ENCODE measurements at places on chromosomes 11 and 22.

DNA sequence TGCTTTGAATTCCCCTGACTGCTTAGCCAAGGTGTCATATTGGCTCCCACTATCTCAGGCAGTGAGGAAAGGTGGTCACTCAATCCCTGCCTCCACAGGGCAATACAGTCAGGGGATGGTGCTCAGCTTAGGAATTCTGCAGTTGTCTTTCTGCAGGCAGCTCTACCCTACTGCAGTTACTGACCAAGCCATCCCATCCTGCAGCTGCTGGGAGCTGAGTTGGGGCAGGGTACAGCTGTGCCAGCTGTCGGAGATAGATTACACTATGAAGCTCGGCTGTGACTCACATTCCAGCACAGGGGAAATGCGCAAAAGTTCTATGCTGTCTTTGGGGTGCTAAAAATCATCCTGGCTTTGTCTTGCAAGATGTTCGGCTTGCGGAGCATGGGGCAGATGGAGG lies 4.4 kb upstream of the DAGLA start:
- no peak for DNase-seq

DNA sequence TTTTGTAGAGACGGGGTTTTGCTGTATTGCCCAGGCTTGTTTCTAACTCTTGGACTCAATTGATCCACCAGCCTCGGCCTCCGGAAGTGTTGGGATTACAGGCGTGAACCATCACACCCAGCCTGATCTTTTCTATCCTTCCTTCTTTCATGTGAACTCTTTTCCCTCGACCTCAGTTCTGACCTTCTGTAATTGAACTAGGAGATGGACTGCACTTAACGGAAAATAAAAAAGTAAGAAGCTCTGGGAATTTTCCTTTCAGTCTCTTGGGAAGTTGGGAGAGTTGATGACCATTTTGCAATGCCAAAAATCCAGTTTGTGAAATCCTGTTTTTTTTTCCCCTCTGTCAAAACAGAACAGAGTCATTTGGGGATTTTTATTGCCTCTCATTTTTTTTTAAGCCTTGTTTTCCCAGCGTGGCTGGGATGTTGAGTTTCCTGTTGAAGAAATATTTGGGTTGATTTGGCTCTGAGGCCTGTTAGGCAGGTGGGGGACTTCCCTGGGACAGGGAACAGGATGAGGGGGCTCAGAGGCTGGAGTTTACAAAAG lies 26.9 kb upstream of the CYB5R3 start:
- DNase-seq, result no peak

- no peak for DNase-seq
Observed at GRCh38 chr11:5941951-5942350, at the start of gene OR56A3. TSS of gene OR56A3 (plus strand) at chr11:5942251. CDS start at chr11:5947347, 5,096 bp downstream.

GRCh38 chr11:129652835-129653234 lies 162.8 kb upstream of the TMEM45B start:
- no peak for DNase-seq

DNA sequence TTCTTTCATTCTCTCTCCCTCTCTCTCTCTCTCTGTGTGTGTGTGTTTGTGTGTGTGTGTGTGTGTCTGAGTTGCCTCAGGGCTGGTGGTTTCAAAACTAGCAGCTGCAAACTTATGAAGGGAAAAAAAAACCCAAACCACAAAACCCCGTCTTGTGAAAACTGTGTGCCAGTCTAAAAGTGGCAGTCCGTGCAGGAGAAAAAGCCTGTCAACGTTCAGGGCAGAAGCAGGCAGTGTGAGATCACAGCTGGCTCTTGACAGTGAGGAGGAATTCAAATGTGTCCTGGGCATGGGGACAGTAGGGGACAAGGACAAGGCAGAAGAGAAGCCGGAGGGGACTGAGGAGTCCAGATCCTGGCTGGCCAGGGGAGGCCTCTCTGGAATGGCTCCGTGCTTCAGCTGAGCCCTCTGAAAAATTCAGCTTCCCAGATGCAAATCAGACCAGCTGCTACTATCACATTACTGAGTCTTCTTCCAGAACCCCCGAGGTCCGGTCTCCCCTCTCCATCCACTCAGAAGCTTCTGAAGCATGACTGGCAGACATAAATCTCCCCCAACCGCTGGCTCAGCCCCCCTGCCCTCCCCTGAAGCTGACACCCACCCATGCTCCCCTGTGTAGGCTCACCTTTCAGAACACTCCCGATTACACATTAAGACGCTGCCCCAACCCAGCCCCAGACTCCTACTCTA lies 31.9 kb downstream of the FLI1 start:
- no peak for DNase-seq

GRCh38 chr22:17865183-17866055 lies 91.2 kb upstream of the BID start:
- DNase-seq, result no peak

- DNase-seq, result no peak
Observed at GRCh38 chr11:83011333-83012167, 60.1 kb downstream of the RAB30 start.

DNA sequence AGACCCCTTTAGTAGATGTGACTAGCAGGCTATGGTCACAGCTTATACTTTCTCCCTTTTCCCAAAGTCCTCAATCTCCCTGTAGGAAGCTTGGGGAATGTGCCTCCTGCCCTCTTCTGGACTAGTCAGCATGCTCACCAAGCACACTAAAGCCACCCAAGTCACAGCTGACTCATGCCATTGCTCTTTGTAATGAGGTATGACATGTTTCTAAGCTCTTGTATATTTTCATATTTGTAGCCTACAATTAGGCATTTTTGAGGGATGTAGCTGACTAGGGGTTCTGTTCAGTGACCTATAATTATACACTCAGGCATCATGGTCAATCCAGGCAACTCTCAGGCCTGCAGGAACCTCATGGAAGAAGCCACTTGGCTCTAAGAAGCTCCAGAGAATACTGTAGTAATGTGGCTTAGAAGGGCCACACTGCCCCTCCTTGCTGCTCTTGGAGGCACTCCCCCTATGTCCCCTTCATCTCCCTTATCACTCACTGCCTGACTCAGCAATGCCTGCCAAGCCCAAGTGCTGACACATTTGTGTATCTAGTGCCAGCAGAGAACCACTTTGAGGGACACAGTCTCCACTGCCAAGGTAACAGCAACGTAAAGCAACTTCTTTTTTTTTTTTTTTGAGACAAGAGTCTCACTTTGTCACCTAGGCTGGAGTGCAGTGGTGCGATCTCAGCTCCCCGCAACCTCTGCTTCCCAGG lies 86.2 kb downstream of the RPL27A start:
- DNase-seq, result no peak

DNA sequence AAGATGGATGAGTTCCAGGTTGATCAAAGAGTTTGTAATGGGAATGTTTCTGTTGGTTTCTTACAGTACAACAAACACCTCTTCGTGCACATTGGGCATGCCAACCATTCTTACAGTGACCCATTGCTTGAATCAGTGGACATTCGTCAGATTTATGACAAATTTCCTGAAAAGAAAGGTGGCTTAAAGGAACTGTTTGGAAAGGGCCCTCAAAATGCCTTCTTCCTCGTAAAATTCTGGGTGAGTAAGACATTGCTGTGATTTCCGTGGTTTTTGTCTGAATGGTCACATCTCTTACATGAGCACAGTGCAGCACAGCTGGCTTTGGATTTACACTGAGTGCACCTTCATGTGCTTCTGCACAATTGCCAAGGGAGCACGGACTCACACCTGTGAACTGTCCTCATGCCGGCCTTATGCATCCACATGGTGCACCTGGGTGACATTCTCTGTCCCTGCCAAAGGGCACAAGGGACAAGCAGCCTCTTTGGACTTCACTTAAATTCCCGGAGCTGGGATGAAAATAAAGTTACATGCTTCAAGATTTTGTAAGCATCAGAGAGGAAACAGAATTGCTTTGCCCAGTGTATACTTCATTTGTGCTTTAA lies 107.1 kb upstream of the RASSF10 start:
- DNase-seq, result no peak

DNA sequence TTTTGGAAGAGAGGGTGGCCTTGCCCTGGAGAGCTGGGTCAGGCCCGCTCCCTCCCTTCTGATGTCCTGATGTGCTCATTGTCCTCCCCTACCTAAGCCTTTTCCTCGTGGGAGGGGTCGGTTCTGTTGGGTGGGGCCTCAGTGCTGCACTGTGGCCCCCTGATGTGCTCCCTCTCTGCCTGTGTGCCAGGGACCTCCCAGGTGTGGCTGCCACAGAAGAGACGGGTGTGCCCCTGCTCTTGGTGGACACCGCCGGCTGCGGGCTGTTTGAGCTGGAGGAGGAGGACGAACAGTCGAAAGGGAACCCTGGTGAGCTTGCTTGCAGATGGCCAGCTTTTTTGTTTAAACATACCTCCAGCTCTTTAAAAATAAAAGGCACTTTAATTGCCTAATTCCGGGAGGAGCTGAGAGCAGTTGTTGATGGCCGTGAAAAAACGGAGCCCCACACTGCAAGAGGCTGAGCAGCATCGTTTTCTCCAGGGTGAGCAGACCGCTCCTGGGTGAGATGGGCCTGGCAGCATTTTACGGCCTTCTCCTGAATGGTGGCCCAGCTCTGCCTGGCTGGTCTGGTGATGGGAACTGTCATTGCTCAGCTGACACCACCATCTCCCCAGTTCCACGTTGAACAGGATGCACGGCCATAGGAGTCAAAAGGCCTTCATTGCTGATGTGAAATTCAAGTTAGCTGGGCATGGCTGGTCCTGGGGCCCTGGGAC lies 30.1 kb downstream of the IGHMBP2 start:
- no peak for DNase-seq

DNA sequence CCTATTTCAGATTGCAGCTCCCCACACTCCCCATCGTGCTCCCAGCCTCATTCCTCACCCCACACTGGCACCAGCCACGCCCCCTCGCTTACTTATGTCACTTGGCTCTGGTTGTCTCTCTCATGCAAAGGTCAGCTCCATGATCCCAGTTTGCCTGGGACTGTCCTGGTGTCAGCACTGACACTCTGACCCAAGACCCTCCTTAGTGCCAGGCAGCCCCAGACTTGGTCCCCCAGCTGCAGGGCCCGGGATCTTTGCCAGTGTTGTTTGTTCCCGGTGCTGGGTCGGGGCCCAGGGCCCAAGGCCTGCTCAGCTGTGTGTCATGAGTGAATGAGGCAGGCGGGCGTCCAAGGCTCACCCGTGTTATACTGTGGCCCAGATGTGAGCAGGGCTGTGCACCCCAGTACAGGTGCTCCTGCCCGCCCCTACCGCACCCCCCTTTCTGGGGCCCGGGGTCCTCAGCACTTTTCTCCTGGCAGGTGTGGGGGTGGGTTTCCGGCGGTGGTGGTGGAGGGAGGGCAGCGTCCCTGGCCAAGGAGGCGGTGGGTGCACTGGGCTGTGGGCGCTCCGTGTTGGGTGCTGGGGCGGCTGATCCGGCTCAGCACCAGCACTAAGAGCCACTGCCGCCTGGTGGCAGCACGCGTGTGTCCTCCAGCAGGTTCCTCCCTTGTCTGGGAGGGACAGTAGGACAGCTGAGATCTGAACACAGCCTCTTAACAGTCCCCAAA lies 19.5 kb downstream of the IL17REL start:
- DNase-seq, result no peak

DNA sequence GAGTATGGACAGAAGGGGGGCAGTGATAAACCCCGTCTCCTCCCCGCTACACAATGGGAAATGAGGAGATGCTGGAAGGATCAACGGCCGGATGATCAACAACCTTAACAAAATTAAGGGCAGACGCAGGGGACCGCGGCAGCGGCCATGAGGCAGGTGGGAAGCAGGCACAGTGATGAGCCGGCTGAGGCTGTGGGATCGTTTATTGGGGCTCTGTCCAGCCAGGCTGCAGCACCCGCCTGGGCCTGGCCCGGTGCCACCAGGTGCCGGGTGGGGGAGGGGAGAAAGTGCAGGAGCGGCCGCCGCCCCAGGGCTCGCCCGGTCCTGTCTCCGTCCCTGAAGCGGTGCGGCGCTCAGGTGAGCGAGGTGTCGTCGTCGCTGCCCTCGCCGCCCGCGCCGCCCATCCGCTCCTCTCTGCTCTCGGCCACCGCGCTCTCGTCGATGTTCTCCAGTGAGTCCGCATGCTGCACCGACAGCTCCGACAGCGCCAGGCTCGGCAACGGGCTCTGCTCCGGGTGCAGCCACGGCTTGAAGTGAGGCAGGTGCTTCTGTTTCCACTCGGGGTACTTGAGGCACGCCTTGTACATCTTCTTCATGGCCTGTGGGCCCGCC lies 2.4 kb upstream of the ARAP1 start:
- DNase-seq, result no peak

- no peak for DNase-seq
Observed at GRCh38 chr22:46233231-46233630, 16.9 kb downstream of the CDPF1 start.
